ENCODE measurements at places on chromosomes 11 and 22.

- DNase-seq, result no peak
Observed at GRCh38 chr11:91097083-91097482, 874.2 kb upstream of the CHORDC1 start.

- DNase-seq, result no peak
Observed at GRCh38 chr11:48054994-48055291, 74.6 kb downstream of the PTPRJ start.

DNA sequence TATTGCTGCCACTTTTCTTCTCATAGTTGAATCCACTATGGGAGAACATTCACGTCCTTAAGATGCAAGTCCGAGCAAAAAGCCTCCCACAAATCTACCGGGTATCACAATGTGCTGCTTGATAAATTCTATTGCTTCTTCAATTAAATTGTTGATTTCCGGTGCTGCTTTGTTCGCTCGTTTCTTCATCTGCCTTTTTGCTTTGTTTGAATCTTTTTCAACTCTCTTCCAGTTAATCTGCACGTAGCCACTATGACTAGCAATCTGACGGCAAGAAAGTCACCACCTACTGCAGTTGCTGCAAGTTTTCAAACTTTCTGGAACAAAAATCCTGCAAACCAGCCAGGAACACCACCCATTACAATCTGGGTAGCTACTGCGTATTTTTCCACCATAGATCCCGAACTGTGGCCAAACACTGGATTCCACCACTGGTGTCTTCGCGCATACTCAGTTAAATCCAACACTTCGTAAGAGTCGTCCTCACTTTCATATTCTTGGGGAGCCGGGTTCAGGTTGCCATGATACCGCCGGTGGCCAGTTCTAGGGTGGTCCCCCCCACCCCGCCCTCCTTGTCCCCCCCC lies 59.1 kb downstream of the CLMP start:
- no peak for DNase-seq

DNA sequence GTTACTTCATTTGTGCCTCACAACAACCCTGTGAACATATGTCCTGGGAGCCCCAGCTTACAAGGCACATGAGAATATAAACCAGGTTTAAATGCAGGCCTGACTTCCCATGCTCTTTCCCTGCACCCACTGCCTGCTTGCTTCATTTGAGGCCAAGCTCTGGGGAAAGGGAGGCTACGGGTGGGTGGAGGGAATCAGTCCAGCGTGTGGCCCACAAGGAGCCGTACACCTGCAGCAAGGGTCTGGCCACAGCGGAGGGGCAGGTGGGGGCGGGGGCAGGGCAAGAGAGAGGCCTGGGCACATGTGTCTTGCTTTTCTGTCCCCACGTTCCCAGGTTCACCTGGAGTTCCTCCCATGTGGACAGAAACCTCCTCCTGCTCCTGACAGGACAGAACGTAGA lies 26.2 kb downstream of the FAM83F start:
- DNase-seq, result no peak

DNA sequence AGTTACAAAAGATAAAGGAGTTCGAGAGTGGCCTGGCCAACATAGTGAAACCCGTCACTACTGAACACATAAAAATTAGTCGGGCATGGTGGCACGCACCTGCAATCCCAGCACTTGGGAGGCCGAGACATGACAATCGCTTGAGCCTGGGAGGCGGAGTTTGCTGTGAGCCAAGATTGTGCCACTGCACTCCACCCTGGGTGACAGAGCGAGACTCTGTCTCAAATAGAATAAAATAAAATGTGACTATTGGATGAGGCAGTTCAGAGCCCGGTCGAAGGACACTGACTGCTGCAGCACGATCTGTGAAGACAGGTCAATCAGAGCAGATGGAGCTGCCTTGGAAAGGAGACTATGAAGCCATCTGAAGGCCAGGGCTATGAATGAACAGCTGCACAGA lies 37.7 kb upstream of the ANO1 start:
- DNase-seq, result no peak

DNA sequence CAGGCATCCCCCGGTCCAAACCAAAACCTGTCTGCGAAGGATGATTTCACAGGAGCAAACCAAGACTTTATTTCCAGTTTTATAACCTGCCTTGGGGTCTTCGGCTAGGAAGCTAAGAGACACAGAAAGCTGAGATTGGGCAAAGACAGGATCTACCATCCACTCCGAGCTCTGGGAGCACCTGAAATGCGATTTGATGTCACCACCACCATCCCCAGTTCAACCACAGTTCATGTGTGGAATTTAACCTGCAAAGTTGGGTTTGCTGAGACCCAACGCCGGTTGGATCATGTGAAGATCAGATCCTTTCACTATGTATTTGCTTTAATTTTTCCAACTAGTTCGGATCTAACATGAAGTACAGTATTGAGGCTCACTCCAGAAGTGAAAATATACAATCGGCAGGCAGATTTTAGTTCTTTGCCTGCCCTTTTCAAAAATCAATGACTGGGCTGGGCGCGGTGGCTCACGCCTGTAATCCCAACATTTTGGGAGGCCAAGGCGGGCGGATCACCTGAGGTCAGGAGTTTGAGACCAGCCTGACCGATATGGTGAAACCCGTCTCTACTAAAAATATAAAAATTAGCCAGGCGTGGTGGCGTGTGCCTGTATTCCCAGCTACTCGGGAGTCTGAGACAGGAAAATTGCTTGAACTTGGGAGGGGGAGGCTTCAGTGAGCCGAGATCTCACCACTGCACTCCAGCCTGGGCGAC lies 1.4 kb upstream of the C11orf24 start:
- no peak for DNase-seq

DNA sequence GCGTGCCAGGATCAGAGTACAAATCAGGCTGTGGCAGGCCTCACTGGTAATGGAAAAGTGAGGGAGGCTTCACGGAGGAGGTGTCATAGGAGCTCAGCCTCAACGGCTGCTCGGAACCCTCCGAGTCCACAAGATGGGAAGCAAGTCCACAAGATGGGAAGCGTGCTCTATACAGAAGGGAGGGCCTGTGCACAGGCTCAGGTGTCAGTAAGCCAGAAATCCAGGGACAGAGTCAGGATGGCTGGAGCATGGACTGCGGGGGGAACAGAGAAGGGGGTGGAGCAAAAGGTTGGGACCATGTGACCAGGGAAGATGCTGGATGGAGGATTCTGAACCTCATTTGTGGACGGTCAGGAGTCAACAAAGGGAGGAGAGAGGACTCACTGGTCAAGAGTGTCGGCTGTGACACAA lies 3.4 kb upstream of the DPP3 start:
- no peak for DNase-seq

GRCh38 chr22:41846268-41846987 lies 13.5 kb downstream of the SREBF2 start:
- no peak for DNase-seq

DNA sequence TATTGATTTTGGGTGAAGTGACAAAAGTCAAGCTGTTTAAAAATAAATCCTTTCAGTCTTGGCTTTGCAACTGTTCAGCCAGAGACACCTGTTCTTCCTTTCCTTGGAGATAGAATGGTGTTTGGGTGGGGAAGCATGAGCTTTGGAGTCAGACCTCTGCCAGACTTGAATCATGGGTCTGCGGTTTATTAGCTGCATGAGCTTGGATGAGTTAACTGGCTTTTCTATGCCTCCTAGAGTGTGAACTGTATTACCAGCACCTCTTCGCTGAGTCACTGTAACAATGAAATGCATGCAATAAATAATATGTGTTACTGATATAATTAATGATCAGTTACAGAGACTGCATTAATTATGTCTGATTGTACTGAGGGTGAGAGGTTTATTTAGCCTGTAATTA lies 13.5 kb upstream of the MYEOV start:
- no peak for DNase-seq

DNA sequence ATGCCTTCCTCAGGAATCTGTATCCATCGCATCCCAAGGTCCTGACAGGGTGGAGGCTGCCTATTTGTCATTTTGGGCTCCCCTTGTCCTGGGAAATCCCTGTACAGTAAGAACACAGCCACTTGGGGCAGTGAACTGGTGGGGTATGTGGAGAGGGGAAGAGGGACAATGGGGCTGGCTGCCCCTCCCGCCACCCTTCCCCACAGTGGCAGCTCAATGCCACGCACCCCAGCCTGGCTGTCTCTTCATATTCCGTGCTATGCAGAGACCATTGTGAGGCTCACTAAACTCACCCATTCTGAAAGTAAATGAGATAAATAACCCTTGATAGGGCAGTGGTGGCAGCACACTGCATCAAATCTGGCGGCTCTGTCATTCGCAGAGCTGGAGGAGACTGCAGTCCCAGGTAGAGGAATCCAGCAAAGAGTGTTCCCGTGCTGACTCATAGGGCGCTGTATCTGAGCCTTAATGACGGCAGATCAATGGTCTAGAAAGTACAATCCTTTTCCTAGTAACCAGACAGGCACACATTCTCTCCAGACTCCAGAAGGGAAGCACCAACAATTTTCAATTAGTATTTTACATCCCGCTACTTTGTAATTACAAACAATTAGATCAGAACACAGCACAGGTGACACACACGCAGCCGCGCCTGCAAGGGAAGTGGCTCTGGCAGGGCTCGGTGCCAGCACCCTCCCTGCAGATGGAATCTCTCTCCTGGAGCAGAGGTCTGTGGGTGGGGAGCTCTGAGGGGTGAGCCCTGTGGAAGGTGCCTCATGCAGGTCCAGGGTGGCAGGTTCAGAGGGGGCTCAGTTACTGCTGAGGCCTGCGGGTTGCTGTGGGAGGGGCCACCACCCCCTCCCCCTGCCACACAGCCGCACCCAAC lies 167.9 kb upstream of the B3GAT1 start:
- DNase-seq, result no peak

GRCh38 chr22:33575041-33575440 lies 345.2 kb downstream of the LARGE1 start:
- no peak for DNase-seq

DNA sequence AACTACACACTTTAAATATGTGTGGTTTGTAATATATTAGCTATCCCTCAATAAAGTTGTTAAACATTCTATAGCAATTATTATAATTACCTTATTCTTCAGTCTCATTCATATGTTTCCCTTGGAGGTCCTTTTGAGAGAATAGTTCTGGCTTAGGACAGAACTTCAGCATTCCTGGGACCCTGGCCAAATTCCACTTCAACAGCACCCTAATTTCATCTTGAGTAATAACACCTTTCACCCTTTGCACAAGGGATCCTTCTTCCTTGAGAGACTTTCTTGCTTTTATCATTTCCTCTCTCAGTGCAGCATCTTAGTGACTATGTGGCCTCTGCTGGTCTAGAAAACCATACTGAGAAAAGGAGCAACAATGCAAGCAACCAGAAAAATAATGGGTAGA lies 255.9 kb downstream of the C11orf87 start:
- no peak for DNase-seq

DNA sequence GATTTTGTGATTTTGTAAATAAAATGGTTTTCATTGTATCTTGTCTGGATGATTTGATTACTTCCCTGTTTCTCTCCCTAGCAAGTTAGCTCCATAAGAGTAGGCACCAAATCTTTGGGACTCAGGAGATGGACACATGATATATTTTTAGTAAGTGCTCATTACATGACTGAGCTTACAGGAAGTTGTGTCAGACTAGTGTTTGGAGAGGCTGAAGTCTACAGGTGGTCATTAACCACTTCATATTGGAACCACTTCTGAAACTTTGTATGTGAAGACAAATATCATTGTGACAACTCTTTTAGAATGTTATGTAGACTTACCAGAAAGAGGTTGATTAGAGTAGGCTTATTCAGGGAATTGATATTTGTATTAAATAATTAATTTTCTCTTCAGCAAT lies 19.1 kb downstream of the ARHGAP42 start:
- DNase-seq, result no peak

DNA sequence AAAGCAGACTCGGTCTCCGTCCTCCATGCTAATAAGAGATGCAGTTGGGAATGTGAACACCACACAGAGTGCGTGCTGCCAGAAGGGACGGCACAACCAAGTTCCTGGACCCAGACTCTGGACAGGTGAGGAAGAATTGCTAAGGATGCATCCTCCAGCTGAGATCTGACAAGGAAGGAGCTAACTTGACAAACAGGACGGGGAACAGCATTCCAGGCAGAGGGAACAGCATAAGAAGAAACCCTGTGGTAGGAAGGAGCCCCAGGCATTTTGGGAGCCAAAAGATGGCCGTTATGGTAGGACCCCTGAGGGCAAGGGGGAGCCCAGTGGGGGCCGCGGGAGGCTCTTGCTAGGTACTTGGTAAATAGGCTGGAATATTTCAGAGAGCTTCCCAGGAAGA lies 6.0 kb downstream of the OSM start:
- no peak for DNase-seq

DNA sequence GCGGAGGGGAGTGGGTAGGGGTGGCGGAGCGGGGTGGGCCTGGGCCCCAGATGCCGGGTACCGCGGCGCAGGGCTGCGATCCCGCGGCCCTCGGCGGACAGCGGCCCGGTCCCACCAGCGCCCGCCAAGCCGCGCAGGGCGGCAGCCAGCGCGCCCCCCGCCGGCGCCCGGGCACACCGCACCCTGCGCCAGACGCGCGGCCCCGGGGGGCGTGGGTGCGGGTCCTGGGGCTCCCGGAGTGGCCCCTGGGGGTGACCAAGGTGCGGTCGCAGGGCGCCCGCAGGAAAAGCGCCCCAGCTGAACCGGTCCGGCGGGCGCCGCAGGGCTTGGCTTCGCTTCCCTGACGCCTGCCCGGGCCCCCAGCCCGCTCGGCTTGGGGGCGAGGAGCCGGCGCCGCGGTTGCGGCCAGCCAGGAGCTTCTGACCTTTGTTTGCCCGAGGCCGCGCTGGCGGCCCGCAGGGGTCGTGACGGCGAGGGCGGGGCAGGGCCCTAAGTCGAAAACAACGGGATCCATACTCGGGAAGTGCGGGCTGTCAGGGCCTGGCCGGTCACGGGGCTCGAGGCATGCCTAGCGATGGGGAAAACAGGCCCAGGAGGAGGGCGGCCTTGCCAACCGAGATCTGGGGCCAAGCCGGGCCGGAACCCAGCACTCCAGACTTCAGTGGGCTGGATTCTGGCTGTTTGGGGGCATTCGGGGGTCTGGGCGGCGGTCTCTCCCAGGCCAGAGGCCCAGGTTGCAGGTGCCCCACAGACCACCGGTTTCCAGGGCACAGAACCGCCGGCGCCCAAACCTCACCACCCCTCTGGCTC lies 581 bp upstream of the AP5B1 start:
- DNase-seq, result peak; percentile 81

GRCh38 chr11:8194956-8195355 lies 26.1 kb upstream of the RIC3 start:
- DNase-seq, result no peak

DNA sequence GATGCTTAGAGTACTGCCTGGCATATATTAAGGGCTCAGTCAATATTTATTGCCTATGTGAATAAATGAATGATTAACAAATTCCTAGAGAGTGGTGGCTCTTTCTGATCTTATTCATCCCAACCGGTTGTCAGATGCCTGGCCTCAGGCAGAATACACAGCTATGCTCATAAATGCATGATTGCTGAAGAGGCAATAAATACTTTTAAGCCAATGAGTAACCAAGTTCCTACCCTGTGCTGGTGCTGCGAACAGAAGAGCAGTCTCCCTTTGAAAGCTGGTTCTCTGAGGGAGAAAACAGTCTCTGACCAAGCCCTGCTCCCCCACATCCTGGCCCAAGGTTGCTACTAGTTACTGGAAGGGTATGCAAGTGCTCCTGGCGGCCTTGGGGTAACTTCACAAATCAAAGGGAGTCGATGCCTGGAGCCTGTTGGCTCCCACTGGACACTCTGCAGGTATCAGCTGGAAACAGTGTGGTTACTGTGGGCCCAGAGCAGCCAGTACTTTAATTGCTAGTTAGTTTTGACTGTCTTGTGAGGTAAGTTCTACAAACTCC lies 2.8 kb downstream of the USH1C start:
- no peak for DNase-seq

GRCh38 chr11:1447845-1448825 lies 38.4 kb downstream of the MOB2 start:
- no peak for DNase-seq

Data from HEK293T (cell line).